ENCODE measurements at places on chromosomes 4 and X.

DNA sequence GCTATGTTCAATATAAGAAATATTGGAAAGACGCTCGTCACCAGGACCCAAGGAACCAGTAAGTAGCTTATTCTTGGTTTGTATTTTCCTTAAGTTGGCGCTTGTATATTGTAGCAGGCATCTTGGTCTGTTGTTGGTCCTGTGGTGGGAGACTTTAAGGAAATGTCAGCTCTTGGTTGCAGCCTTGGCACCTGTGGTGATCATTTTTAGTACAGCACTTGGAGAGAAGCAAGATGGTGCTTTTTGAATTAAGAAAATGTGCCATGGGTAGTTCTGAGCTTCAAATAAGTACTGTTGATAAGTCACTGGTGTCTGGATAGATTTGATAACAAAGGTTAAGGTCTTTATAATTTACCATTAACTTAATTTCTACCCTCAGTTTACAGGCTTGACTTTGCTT, 1.1 kb downstream of the RPS3A start:
- no peak for DNase-seq
- no peak overlapping the region for H3K27ac ChIP-seq
- H3K4me1 ChIP-seq, result peaks cover 16% of the 10 kb centered on the region
- H3K4me3 ChIP-seq, result peak overlapping the region; percentile 78
- H3K36me3 ChIP-seq, result peaks cover 49% of the 10 kb centered on the region

DNA sequence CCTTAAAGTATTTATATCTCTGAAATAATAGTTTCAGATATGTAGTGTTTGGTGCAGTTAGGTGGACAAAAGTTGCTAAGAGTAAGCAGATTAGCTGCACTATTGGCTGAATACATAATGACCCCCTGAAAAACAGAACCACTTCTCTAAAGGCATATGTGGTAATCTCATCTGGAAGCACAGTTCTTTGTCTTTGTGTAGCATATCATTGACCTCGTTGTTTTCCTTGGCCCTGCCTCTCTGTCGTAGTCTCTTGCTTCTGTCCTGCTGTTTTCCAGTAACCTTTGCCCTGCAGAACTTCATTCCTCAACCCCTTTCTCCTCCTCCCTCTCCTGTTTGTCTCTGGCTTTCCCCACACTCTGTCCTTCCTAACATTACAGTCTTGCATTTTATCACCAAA, 41.4 kb downstream of the JADE3 start:
- H3K27ac ChIP-seq, result no peak overlapping the region
- no peak for DNase-seq
- peaks cover 4% of the 10 kb centered on the region for H3K4me1 ChIP-seq
- H3K4me3 ChIP-seq, result no peak overlapping the region

GRCh38 chr4:179097741-179098140, 1655.5 kb upstream of the AGA start:
- H3K4me3 ChIP-seq, result no peak overlapping the region
- H3K27ac ChIP-seq, result no peak overlapping the region
- H3K27me3 ChIP-seq, result no peaks in the 10 kb centered on the region
- no peaks in the 10 kb centered on the region for H3K36me3 ChIP-seq

- H3K4me1 ChIP-seq, result peaks cover 5% of the 10 kb centered on the region
- no peak for DNase-seq
- H3K4me3 ChIP-seq, result no peak overlapping the region
- no peaks in the 10 kb centered on the region for H3K27me3 ChIP-seq
- no peaks in the 10 kb centered on the region for H3K36me3 ChIP-seq
- no peak overlapping the region for H3K27ac ChIP-seq
Observed at GRCh38 chr4:101253121-101253520, 94.2 kb downstream of the PPP3CA start.

DNA sequence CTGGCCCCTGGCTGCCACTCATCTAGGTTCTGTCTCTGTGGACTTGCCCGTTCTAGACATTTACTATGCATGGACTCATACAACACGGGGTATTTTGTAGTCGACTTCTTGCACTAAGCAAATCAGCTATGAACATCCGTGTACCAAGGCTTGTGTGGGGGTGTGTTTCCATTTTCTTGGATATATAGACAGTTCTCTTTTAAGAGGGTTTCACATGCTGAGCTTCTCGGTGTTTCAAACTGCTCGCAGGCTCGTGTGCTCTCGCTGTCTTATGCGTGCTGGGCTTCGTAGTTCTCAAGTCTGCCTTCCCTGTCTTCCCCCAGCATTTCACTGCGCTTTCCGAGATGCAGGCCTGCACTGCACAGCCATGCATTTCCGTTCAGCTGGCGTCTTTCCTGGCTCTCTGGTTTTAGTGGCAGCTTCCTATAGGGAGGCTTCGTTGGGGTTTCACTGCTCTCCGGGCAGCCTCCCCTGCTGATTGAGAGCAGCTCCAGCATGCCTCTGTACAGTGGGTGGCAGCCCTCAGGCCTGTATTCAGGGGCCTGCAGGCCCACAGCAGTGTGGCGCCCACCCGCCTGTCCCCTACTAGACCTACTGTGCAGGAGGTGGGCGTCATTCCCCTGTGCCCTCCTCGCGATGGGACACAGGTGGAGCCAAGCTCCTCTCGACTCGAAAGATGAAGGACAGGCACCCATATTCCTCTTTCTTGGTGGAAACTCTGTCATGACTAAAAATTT, 27.6 kb downstream of the ZBTB49 start:
- DNase-seq, result no peak
- H3K4me1 ChIP-seq, result no peaks in the 10 kb centered on the region
- H3K36me3 ChIP-seq, result peaks cover 95% of the 10 kb centered on the region
- no peak overlapping the region for H3K27ac ChIP-seq
- H3K4me3 ChIP-seq, result no peak overlapping the region

DNA sequence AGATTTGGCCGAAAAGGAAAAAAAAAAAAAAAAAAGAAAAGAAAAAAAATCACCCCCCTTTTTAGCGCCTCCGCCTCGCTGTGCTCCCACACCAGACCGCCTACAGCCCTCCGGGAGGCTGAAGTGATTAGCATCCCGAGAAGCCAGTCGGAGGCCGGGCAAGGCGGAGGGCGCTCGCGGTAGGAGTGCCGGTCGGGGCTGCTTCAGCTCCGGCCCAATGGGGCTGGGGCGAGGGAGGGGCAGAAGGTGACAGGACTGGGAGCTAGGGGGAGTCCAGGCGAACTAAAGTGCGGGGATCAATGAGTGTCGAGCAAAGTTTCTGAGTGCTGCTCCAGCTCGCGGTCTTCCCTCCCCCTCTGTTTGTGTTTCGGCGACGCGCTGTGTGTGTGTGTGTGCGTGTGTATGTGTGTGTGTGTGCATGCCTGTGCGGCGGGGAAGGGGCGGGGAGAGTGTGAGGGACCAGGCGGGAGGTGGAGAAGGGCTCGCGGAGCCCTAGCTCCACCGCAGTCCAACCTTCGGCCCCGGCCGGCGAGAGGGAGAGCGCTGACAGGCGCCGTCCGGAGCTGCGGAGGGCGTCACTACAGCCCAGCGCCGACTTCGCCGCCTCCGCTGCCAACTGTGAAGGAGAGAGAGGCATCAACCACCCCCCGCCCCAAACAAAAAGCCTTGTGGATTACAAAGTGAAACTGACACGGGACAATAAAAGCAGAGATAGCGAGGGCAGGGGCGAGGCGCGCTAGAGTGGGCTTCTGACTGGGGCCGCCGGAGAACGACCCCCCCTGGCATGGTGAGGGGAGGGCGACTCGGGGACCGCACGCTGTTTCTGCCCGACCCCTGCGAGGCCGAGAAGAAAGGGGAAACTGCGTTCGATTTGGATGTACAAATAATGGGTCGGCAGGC, at the start of gene FAT4:
FAT4 (plus strand) TSS at position 280 of the 900 bp plus-strand sequence. CDS start 1,457 bp downstream, outside the sequence.
- H3K27me3 ChIP-seq, result no peaks in the 10 kb centered on the region
- peak within 1 kb of the TSS; percentile 94 for H3K27ac ChIP-seq
- H3K36me3 ChIP-seq, result no peaks in the 10 kb centered on the region
- peak; percentile 94 for DNase-seq
- peak within 1 kb of the TSS; percentile 67 for H3K4me3 ChIP-seq

GRCh38 chr4:75065909-75066308, 133.0 kb downstream of the PARM1 start:
- no peak for DNase-seq
- H3K27me3 ChIP-seq, result no peaks in the 10 kb centered on the region
- H3K27ac ChIP-seq, result no peak overlapping the region

DNA sequence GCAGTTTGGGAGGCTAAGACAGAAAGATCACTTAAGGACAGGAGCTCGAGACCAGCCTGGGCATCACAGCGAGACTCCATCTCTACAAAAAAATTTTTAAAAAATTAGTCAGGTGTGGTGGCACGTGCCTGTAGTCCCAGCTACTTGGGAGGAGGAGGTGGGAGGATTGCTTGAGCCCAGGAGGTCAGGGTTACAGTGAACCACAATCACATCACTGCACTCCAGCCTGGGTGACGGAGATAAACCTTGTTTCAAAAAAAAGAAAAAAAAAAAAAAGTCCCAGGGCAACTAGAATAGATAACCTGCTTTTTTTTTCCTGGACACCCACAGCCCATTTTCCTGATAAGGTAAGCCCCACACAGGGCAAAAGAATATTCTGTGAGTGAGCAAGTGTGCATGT, 96.3 kb downstream of the C4orf51 start:
- H3K27me3 ChIP-seq, result no peaks in the 10 kb centered on the region
- H3K27ac ChIP-seq, result no peak overlapping the region
- no peak overlapping the region for H3K4me3 ChIP-seq
- H3K4me1 ChIP-seq, result no peaks in the 10 kb centered on the region
- no peak for DNase-seq
- no peaks in the 10 kb centered on the region for H3K36me3 ChIP-seq

DNA sequence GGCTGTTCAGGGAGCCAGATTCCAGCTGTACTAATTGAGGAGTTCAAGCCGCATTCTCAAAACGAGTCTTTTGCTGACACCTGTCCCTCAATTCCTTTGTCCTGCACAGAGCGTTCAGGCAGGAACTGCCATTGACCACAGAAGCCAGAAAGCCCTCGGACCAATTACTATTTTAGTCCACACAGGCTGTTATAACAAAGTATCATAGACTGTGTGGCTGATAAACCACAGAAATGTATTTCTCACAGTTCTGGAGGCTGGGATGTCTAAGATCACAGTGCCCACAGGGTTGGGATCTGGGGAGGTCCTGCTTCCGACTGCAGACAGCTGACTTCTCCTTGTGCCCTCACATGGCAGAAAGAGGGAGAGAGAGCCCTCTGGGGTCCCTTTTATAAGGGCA, 119.8 kb upstream of the ATP6AP2 start:
- H3K27ac ChIP-seq, result no peak overlapping the region
- H3K4me3 ChIP-seq, result no peak overlapping the region
- H3K27me3 ChIP-seq, result no peaks in the 10 kb centered on the region
- no peaks in the 10 kb centered on the region for H3K36me3 ChIP-seq
- H3K4me1 ChIP-seq, result no peaks in the 10 kb centered on the region

DNA sequence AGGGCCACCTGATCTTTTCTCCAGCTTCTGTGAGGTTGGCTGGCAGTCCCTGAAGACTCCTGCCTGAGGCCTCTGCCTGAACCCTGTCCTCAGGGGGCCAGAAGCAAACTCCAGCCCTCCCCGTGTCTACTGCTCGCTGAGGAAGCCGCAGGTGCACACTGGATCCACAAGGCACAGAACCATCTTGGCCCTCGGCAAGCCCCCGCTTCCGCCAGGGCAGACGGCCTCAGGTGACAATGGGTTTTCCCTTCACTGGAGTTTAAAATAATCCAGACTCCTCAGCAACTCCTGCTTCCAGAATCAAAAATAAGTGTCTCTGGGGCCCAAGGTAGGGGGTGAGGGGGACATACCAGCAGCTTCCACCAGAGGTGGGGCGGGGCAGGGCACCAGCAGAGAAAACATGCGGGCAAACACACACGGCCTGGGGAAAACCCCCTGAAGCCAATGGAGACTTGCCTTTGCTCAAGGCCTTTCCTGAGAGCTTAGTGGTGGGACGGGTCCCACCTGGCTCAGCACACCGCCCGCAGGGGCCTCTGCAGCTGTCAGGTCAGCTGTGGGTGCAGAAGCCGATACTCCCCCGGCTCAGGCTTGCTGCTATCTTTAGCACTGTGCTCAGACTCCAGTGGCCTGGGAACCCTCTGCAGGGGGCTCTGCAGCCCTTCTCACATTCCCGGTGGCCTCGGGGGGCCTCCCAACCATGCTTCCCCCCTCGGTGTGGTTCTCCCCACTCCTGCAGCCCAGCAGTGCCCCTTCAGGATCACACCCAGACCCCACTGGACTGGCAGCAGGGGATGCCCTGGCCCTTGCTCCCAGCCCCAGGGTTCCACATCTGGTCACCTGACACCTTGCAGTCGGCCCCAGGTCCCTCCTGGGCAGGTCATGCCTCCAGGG, 1.9 kb downstream of the MYL5 start:
- DNase-seq, result peak; percentile 76
- H3K27ac ChIP-seq, result no peak overlapping the region
- H3K4me3 ChIP-seq, result no peak overlapping the region
- H3K36me3 ChIP-seq, result peaks cover 17% of the 10 kb centered on the region
- H3K27me3 ChIP-seq, result no peaks in the 10 kb centered on the region

DNA sequence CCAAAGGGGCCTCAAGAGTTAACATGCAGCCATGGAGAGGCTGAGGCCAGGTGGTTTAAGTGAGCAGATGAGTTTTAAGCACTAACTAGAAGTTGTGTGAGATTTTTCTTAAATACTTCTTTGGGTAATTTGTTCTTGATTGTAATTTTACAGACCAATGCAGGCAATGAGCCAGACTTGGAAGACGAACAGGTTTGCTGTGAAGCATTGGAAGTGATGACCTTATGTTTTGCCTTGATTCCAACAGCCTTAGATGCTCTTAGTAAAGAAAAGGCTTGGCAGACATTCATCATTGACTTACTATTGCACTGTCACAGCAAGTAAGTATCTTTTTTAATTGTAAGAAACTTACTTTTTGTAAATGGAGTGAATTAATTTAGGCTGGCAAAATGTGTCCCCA, 103.9 kb downstream of the USP9X start:
- H3K4me1 ChIP-seq, result no peaks in the 10 kb centered on the region
- no peak for DNase-seq
- H3K36me3 ChIP-seq, result peaks cover 43% of the 10 kb centered on the region
- H3K4me3 ChIP-seq, result no peak overlapping the region

GRCh38 chr4:159009521-159009920, 93.4 kb upstream of the RAPGEF2 start:
- peak overlapping the region; percentile 57 for H3K27ac ChIP-seq
- DNase-seq, result no peak
- no peaks in the 10 kb centered on the region for H3K27me3 ChIP-seq
- H3K4me1 ChIP-seq, result no peaks in the 10 kb centered on the region
- H3K4me3 ChIP-seq, result no peak overlapping the region

DNA sequence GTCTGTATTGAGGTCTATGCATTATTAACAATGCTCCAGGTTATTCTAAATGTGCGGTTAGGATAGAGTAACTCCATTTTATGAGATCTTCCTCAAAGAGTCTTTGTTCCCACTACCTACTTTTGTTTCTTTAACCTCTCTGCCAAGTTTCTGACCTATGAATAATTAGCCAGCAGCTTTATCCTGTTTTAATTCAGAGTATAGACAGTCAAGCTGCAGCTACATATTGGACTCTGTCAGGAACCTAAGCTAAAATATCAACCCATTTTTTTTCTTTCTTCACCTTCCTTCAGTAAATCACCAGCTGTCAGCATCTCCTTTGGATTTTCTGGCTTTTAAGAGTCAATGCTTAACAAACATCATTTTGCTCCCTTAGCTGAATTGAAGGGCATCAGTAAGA, 72.3 kb downstream of the TMEM47 start:
- H3K4me1 ChIP-seq, result no peaks in the 10 kb centered on the region
- no peaks in the 10 kb centered on the region for H3K36me3 ChIP-seq
- DNase-seq, result no peak
- H3K4me3 ChIP-seq, result no peak overlapping the region

GRCh38 chr4:113467581-113467980, 294.0 kb downstream of the CAMK2D start:
- peak overlapping the region; percentile 90 for H3K27ac ChIP-seq
- H3K4me3 ChIP-seq, result no peak overlapping the region
- no peaks in the 10 kb centered on the region for H3K27me3 ChIP-seq
- no peak for DNase-seq
- peaks cover 27% of the 10 kb centered on the region for H3K4me1 ChIP-seq
- H3K36me3 ChIP-seq, result peaks cover 5% of the 10 kb centered on the region
